ENCODE measurements at places on chromosomes 12 and 14.

DNA sequence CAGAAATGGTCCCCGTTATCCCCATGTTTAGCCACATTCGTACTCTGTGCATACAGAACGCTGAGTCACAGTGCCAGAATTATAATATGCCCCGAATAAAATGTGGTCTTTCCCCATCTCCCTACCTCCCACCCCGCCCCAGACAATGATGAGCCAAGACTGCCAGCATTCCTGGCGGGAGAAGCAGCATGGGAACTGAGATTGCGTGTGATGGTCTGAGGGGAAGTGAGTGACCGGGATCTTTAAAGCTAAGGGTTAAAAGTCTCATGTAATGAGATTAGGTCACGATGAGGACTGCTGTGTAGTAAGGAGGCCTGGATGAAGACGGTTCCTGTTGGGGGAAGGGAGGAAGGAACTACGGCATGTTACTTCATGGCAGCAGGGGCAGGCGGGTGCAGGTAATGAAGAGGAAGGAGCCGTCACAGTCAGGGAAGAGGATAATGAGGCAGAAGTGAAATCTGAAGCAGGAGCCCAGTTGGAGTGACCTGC lies 243.3 kb upstream of the FKBP4 start:
- DNase-seq: no peak

DNA sequence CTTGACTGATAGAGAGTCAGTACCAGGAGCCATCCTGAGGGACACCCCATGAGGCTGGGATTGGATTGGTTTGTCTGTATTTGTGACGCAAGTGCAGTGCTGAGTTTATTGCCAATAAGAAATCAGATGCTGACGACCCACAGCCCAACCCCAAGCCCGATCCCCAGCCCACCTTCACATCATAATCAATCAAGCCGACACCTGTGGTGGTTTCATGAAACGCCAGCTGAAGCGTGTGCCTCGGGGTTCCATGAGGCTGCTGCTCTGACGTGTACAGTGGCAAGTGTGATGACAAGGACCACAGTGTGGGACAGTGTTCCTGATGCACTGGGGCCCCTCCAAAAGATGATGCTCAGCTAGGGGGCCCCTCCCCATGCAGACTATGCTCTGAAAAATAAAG lies 62.1 kb upstream of the C14orf180 start:
- DNase-seq: no peak

DNA sequence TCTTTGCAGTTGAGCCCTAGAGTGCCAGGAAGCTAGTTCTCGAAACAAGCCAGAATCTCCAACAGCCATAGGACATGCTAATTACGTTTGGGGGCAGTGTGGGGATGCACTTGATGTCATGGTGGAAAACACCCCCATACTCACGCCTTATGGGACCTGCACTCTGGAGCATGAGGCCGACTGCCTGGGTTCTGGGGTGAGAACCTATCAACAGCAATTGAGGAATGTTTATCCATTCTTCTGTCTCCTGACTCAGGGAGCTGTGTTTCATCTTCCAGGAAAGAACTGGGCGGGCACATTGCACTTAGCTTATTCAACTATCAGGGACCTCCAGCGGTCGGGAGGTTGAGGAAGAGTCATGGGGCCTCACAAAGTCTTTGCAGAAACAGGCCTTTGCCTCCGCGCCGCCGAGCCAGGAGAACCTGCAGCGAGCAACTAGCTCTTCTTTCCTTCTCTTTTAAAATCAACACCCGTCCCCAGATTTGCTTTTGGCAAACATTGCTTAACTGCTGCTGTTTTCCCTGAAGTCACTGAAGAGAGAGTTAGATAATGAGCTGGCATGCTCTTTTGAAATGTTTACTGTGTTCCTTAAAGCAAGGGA lies 226.1 kb upstream of the DIO3 start:
- DNase-seq: no peak

- no peak for DNase-seq
Observed at GRCh38 chr12:25938581-25938980, 19.9 kb upstream of the RASSF8 start.

GRCh38 chr14:28975084-28975483 lies 208.5 kb downstream of the FOXG1 start:
- DNase-seq: no peak

GRCh38 chr12:15601210-15601800 lies 187.9 kb downstream of the EPS8 start:
- no peak for DNase-seq

- DNase-seq: no peak
Observed at GRCh38 chr12:113568021-113568420, 96.3 kb upstream of the LHX5 start.

DNA sequence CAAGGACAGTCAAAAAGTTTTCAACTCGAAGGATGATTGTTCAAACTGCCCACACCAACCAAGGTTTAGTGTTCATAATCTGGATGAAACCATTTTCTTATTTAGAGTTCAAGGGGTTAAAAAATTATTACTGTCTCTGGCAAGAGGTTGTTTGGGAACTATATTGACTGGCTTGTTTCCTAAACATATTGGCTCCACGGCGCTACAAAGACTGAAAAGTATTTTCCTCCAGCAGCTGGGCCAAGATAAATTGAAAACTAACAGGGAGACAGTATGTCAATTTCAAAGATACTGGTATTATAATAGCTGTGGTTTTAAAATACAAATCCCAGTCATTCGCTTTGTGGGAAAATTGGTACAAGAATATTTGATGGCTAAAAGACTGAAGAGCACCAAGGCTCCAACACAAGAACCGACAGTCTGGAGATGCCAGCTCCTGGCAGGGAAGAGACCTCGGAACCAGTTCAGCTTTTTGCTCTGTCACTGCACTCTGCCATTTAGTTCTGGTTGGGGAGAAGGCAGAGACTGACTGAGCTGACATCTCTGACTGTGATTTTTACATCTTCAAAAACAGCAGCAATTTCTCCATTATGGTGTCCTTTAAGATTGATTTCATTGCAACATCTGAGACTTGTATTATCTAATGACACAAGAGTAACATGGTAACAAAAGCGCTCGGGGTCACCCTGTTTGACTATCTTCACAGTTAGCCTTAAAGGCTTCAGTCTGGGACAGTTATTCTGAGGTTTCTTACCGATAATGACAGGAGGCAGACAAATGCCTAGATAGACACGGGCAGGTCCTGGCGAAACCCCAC lies 62.0 kb downstream of the ST8SIA1 start:
- no peak for DNase-seq

GRCh38 chr12:81472934-81473333 lies 286.2 kb downstream of the PPFIA2 start:
- no peak for DNase-seq

DNA sequence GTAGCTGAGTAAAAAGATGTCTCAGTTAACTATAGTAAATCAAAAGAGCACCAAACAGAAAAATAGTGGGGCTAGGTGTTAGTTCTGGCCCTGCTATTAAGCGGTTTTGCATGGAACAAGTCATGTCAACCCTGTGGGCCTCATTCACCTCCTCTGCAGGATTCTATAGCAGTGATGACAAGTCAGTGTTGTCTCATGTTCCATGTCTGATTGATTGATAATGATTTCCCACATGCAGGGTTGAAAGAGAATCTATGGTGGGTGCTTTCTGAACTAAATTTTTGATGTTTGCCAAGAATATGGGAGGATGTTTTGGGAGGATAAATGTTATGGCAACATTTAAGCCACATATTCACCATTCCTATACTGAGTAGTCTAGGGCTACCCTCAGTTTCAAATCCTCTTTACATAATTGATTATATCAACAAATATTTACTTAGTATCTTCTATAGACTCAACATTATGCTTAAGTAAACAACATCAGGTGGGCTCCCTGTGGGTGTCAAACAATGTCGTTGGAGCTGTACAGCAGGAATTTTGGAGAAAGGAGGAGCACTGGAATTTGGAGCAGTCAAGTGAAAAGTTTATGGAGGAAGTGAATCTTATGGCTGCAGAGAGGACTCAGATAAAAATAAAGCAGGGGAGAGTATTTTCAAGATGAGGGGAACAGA lies 48.6 kb downstream of the IRAK3 start:
- no peak for DNase-seq

DNA sequence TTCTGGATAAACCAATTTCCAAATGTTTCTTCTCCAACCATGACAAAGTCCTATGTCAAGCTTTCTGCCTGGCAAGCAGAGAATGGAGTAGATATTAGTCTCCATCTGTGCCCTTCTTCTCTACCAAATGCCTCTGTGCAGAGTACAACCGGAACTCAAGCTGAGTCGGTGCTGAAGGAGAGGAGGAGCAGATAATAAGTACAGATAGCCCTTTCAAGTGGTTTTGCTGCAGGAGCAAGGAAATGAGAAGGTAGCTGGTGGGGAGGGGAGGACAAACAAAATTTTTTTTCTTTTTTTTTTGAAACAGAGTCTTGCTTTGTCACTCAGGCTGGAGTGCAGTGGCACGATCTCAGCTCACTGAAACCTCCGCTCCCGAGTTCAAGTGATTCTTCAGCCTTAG lies 14.2 kb upstream of the HELB start:
- DNase-seq: peak; percentile 36

- no peak for DNase-seq
Observed at GRCh38 chr14:63922696-63923421, 70.1 kb downstream of the SYNE2 start.

DNA sequence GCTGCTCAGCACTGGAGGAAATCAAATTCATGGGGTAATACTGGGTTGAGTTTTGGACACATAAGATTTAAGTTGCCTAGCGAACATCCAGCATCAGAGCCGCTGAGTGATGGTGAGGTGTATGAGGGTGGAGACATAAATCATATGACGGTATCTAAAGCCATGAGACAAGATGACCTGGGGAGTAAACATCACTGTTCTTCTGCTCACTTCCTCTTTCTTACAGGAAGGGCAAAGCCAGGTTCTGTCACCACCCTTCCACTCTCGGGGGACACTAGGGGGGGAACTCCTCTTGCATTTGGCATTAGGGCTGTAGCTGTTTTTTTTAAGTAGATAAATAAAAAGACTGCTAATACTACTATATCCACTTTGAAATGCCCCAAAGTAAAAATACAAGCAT lies 24.0 kb downstream of the PRDM4 start:
- DNase-seq: peak; percentile 60

DNA sequence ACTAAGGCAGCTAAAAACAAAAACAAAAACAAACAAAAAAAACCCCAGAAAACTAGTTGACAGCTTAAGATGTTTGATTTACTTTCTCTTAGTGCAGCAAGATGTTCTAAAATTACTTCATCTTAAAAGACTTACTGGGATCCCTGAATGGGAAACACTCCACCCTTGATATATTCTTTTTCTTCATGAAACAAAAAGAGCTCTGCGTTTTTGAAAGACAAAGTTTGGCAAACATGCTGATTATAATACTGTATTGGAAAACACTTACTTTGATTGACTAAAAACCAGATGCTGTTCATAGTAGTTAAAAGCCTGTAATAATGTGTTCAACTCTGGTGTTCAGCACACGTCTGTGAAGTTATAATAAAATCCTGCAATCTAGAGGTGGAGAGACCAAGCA lies 136.8 kb downstream of the SRGAP1 start:
- DNase-seq: no peak

DNA sequence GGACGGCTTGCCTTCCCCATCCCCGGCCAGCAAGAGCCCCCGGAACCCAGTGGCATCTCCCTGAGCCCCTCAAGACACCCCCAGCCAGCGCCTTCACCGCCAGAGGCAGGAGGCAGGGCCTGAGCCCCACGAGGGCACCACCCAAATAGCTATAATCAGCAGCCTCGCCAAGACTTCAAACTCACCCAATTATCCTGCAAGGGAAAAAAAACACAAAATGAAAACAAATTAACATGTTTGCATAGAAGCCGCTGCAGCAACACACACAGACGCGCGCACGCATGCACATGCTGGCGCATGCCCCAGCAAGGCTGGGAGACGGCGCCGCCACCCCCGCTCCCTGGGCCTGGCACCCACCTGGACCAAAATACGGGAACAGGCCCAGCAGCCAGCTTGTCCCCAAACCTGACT lies 15.8 kb downstream of the FAM222A start:
- DNase-seq: no peak

DNA sequence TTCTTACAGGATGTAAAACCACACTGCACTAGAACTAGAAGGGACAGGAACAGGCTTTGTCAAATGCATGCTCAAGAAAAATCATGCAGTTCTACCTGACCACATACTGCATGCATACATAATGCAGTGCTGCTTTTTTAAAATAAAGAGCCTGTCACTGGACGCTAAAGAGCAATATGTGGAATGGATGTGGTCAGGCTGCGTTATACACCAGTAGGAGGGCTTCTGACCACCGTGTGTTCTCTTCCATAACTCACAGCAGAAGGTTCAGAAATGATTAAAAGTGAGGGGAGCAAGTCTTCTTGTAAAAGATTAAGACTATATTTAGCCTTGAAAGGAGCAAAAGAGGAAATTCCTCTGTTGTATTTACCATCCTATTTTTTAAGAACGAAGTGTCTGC lies 392.0 kb downstream of the EMP1 start:
- DNase-seq: peak; percentile 53

- DNase-seq: no peak
Observed at GRCh38 chr12:11717519-11717961, 68.1 kb downstream of the ETV6 start.

GRCh38 chr14:35821564-35822411 lies 4.3 kb upstream of the BRMS1L start:
- peak; percentile 69 for DNase-seq

DNA sequence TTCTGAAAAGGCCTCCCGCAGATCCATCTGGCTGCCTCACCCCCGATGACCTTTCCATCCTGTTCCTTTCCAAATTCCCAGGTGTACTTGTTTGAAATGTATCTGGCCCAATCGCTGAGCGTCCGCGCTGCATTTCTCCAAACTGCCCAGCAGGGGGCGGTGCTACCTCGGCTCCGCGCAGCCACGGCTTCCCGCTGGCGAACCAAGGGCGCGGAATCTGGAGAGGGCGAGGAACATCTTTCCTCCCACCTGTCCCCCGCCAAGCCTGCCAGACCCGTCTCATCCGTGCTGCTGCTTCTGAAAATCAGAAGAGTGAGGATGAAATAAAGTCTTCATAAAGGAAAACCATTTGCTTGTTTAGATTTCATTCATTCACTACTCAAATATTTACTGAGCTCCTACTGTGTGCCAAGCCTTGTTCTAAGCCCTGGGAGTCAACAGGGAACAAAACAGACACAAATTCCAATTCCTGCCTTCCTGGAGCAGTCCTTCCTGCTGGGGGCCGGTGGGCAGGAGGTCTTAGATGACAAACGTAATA lies 16.8 kb upstream of the MYL2 start:
- peak; percentile 75 for DNase-seq

- no peak for DNase-seq
Observed at GRCh38 chr12:50190859-50191258, 23.7 kb upstream of the CERS5 start.

DNA sequence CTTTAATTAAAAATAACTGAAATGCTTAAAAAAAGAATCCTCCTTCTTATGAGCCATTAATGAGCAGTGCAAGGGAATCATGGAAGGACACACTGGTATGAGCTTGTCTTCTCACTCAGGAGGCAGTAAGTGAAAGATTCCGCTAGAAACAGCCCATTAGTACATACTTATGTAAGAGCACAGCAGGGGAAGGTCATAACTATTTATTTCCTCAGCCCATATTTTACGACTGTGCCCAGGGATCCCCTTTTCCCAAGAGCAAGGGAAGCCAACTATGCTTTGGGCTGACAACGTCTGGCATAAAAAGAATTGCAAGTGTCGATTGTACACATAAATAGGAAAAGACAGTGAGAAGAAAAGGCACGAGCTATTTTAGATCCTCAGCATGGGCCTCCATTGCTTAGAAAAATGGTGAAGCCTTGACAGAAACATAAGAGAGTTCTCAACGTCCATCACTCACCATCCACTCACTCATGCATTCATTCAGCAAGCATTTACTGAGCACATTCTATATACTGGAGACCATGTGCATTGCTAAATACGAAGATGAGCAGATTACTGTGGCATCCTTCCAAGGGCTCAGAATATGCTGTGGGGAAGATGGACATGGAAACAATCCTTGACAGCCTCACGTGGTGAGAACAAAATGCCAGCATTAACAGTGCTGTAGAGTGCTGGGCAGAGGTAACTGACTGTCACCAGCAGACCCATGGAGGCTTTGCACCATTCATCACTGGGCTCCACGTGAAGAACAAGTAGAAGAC lies 152.7 kb downstream of the NTF3 start:
- no peak for DNase-seq

All from KBM-7 (cell line).